ENCODE measurements at places on chromosomes 12 and 14.

GRCh38 chr14:41313196-41313595 is 293.5 kb upstream of the LRFN5 start:
- DNase-seq = no peak

GRCh38 chr12:94643606-94644005 is 6.8 kb downstream of the TMCC3 start:
- no peak for DNase-seq

GRCh38 chr12:113065126-113066007 is 8.8 kb downstream of the DTX1 start:
- DNase-seq = no peak

- DNase-seq = peak; percentile 94
These were observed 128.0 kb downstream of the RFLNA start for GRCh38 chr12:124422570-124423523.

DNA sequence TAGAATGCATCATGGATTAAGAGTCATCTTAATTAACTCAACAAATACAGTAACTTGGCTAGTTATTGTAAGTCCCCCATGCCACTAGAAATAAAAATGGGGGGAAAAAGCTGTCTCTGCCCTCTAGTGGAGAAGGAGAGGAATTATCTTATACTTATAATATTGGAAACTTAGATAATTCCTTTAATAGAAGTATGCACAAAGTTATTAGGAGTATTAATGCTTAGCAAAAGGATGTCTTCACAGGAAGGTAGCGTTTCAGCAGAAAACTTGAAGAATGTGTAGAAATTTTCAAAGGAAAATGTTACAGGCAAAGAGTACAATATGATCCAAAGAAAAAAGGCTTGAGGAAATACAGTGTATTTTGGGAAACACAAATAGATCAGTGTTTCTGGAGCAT is 19.8 kb downstream of the OR5AU1 start:
- no peak for DNase-seq

DNA sequence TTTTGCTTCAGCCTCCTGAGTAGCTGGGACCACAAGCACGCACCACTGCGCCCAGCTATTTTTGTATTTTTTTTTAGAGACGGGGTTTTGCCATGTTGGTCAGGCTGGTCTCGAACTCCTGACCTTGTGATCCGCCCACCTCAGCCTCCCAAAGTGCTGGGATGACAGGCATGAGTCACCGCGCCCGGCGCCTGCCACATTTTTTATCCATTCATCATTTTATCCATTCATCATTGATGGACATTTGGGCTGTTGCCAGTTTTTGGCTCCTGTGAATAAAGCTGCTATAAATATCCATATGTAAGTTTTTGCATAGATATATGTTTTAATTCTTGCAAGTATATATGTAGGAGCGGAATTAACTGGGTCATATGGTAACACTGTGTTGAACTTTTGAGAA is 79.5 kb downstream of the DAAM1 start:
- no peak for DNase-seq

DNA sequence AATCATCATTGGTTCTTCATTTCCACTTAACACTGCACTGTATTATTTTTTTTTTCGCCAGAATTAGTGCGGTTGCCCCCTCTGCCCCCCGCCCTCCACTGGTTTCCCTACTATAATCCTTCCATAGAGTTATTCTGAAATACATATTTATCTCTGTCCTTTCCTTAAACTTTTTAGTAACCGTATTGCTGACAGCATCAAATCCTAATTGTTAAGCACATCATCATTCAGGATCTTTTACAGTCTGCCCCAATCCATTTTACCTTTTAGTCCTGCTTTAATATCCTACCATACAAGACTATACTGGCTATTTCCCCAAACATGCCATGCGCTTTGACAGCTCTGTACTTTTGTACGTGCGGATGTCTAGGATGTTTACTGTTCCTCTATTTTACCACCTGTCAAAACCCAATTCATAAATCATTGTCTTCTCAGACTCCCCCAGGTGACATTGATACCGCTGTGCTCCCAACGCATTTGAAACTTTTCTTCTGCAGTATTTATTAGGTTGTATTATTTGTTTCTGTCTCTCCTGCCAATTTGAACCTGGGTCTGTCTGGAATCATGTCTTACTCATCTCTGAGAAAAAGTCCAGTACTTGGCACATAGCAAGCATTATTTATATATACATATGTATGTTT is 1.0 kb downstream of the FGFR1OP2 start:
- DNase-seq = no peak

- no peak for DNase-seq
These were observed 133.1 kb downstream of the PRIMA1 start for GRCh38 chr14:93655078-93655750.

GRCh38 chr12:116717466-116718437 is 20.1 kb downstream of the SPRING1 start:
- DNase-seq = peak; percentile 61

GRCh38 chr12:124757329-124757728 is 106.3 kb downstream of the SCARB1 start:
- no peak for DNase-seq

GRCh38 chr14:22188318-22188717 is 400.7 kb downstream of the DAD1 start:
- DNase-seq = no peak

- DNase-seq = no peak
These were observed 125.7 kb upstream of the GRIP1 start for GRCh38 chr12:66804563-66804974.

GRCh38 chr14:79578470-79578869 is 632.8 kb downstream of the DIO2 start:
- DNase-seq = no peak

- DNase-seq = no peak
These were observed 34.8 kb downstream of the TRIP11 start for GRCh38 chr14:92005019-92005418.

DNA sequence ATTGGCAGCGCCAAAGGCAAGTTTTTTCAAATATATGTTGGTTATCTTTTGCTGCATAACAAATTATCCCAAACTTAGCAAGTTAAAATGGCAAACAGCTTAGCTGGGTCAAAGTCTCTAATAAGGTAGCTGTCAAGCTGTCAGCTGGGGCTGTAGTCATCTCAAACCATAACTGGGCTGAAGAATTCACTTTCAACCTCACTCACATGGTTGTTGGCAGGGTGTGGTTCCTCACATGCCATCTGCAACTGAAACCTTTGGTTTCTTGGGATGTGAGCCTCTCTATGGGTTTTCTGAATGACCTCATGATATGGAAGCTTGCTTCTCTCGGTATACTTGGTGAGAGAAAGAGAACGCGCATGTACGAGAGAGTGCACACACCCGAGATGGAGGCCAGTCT is 125.4 kb downstream of the LRIG3 start:
- no peak for DNase-seq

DNA sequence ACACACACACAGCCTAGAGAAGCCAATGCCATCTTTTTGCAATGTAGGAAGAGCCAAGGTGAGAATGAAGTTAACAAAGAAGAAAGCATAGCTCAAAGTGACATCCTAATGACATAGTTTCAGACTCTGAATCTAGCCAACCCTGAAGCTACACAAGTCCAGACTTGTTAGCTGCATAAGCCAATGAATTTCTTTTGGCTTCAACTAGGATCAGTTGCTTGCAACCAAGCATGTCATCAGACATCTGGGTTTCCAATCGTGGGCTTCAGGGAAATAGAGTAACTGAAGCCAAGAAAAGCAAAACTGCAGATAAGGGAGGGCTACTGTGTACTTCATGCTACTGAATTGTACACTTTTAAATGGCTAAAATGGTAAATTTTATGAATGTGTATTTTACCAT is 4.4 kb upstream of the GPHN start:
- DNase-seq = peak; percentile 58

GRCh38 chr14:20657216-20658211 is 16.0 kb upstream of the OR6S1 start:
- no peak for DNase-seq

DNA sequence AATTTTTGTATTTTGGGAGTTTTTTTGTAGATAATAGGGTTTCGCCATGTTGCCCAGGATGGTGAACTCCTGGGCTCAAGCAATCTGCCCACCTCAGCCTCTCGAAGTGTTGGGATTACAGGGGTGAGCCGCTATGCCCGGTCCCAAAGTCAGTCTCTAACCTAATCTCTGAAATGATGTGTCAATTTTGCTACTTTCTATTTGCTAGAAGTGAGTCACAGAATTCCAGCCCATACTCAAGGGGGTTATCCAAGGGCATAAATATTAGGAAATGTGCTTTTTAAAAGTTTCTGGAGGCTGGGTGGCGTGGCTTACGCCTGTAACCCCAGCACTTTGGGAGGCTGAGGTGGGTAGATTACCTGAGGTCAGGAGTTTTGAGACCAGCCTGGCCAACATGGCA is 40.5 kb downstream of the RESF1 start:
- DNase-seq = no peak

GRCh38 chr14:82124511-82124910 is 590.9 kb upstream of the SEL1L start:
- DNase-seq = no peak

DNA sequence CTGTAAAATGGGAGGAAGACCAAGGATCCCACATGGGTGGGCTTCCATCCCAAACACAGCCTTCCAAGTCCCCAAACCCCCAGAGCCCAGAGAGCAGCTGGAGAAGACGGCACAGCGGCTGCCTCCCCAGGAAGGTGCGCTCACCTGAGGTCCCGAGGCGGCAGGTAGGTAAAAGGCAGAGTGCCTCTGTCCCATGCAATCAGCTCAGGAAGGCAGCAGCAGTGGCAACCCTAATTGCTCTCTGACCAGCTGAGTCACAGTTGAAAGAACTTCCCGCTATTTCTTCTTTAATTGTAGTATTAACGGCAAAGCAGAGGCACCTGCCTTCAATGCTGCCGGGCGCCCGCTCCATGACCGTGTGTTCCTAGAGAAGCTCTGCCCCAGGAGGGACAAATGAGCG is 91.1 kb upstream of the BCL11B start:
- no peak for DNase-seq

GRCh38 chr12:93319523-93320050 is 58.1 kb upstream of the NUDT4 start:
- DNase-seq = no peak

GRCh38 chr14:71466251-71466650 is 466.0 kb upstream of the RGS6 start:
- no peak for DNase-seq

DNA sequence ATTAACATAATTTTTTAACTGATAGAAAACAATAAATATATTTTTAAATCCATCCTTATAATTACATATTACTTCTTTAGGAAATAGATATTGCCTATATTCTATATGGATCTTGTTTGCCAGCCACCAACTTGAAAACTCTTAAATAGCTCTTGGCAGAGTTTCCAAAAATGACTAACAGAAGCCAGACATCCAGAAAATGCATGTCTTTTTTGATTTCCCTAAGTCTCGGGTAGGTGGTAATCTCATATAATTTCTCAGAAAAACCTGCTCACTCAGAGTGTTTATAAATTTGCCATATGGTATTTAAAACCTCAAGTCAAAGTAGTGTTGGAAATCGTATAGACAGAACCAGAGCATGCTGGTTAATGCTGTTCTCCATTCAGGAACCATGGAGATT is 360.4 kb upstream of the FOXG1 start:
- no peak for DNase-seq

- no peak for DNase-seq
These were observed 39.6 kb upstream of the LIN7A start for GRCh38 chr12:80977346-80977745.

GRCh38 chr12:95151821-95152220 is 65.4 kb downstream of the FGD6 start:
- DNase-seq = no peak

- no peak for DNase-seq
These were observed 74.7 kb downstream of the PRORP start for GRCh38 chr14:35197015-35197414.

GRCh38 chr12:12123036-12123604 is 52.4 kb downstream of the BCL2L14 start:
- no peak for DNase-seq

DNA sequence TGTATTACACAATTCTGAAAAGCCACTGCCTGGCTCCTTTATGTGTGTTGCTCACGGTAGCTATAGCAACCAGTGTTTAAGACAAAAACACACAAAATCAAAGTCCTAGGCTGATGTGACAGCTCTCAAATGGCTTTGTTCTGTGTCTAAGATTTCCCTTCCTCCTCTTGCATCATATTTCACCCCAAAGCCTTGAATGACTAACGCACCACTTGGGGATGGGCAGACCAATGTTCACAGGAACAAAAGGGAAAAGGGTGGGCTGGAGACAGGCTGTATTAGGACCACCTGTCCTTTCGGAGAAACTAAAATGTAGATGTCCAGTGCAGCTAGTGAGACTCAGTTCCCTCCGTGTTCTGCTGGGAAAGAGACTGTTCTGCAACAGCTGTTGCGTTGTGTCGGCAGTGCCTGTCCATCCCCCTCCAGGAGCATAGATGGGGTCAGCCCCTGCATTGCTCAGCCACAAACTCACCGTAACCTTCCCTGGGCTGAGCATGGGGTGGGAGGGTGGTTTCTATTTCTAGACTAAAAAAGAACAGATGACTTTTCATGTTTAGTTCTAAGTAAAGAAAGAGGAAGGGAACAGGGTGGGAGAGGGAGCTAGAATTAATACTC is 26.8 kb upstream of the DAAM1 start:
- DNase-seq = no peak

DNA sequence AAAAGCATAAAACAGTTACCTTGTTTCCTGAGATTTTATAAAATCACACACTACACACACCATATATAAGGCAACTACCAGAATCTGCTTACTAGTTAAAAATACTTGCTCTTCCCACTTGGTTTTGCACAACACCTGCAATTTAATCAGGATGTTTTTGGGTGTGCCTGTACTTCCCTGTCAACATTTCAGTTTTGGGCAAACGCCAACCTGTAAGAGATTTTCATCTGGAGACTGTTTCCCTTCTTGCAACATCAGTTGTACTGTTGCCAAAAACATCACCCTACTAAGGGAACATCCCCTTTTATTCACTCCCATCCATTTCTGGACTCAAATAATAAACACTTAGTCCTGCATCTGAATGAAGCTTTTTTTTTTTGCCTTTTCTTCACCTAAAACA is 172.3 kb downstream of the DUSP6 start:
- no peak for DNase-seq

GRCh38 chr14:91872517-91873470 is 5.5 kb upstream of the TC2N start:
- peak; percentile 65 for DNase-seq

GRCh38 chr12:70605976-70606375 is 31.3 kb downstream of the PTPRB start:
- no peak for DNase-seq

GRCh38 chr12:94057262-94058151 is 90.9 kb upstream of the PLXNC1 start:
- DNase-seq = no peak

All from heart right ventricle (tissue), 16 donors.